ENCODE measurements at places on chromosomes 7 and 10.

DNA sequence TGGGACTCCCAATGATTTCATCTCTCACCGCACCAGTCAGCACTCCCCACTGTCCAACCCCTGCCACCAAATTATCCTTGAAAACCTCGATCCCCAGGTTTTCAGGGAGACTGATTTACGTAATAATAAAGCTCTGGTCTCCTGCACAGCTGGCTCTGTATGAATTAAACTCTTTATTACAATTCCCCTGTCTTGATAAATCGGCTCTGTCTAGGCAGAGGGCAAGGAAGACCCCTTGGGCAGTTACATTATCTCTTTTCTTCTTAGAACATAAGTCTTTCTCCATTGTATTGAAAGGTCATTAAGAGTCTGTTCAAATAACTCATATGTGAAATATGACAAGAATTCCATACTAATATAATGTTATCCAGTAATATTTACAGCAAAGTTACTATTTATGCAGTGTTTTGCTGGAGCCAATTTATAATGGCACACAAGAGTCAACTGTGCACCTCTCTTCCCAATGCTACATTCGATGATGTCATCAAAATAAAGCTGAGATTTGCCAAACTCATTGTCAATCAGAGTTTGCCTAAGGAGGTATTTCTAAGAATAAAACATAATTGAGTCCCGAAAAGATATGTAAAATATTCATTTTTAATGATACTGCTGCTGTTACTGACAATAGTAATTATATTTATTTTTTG lies 1297.2 kb upstream of the LRRTM3 start:
- no peak for DNase-seq

GRCh38 chr10:78749200-78749599 lies 319.6 kb upstream of the ZMIZ1 start:
- DNase-seq: no peak

DNA sequence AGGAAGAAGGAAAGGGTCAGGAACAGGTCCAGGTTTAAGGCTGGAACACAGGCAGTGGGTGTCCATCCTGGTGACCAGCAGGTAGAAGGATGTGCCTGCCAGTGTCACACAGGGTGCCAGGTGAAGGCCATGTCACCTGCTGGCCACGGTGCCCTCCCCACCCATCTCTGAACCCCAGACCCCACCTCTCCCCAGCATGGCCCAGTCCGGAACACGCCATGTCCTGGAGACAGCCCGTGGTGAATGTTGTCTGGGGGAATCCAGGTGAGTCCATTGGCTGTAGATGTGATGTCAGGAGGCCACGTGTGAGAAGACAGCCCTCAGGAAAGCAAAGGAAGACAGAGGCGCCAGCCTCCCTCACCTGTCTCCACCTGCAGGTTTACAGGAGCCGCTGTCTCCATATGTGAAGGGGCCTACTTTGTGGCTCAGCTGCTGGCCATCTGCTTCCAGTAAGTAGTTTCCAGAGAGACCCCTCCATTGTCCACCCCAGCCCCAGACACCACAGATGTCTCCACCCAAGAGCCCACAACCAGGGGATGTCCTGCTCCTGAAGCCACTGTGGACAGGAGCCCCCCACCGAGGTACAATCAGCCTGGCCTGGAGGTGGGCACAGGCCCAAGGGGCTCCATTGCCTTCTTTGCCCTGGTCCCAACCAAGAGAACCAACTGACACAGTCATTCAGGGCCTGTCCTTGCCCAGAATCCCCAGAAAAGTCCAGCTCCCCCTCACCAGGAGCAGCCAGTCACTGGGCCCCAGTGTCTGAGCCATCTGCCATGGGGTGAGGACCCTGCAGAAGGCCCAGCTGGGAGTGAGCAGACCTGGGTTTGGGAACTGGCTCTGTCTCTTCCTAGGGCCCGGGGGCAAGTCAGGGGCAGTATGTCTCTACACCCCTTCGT lies 20.7 kb downstream of the TMEM72 start:
- DNase-seq: no peak

DNA sequence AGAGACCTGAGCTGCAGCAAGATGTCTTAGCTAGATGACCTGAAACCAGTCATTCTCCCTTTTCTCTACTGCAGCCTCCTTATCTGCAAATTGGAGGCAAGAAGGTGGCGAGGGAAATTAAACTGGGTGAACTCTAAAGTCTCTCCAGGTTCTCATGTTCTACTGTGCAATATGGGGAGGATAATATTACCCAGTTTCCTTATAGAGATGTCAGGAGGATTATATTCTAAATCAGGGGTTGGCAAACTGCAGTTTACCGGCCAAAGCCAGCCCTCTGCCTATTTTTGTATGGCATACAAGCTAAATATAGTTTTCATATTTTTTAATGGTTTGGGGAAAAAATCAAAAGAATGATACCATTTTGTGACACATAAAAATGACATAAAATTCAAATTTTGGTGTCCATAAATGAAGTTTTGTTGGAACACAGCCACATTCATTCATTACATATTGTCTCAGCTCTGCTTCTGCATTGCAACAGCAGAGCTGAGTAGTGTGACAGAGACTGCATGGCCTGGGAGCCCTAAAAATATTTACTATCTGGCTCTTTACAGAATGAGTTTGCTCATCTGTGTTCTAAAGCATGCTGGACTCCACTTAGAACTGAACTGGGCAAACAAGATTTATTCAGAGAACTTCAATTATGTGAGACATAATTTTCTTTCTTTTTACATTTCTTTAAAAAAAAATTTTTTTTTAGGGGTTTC lies 19.2 kb upstream of the MALSU1 start:
- no peak for DNase-seq

- peak; percentile 22 for DNase-seq
These were observed at the start of gene CAV1 for GRCh38 chr7:116524609-116525297. Gene CAV1 (plus strand): TSS chr7:116525036. CDS start chr7:116525063, 27 bp downstream.

DNA sequence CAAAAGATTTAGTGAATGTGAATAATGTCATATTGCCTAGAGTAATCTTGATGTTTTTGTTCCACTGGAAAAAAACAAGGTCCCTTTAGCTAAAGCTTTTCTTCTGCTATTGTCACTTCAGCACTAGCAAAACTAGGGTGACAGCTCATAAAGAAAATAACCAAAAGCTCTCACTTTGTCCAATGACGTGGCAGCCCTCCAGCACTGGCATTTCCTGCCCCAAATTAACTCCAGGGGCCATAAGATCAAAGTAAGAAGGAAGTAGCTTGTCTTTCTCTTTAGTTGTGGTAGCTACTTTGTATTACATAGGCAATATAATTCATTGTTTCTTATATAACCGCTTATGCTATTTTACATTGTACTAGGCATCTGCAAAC lies 47.3 kb downstream of the LRRN3 start:
- DNase-seq: peak; percentile 36

GRCh38 chr10:16950656-16951601 lies 133.7 kb upstream of the RSU1 start:
- DNase-seq: no peak

- DNase-seq: no peak
These were observed 31.4 kb upstream of the FRMD4A start for GRCh38 chr10:14362104-14362503.

DNA sequence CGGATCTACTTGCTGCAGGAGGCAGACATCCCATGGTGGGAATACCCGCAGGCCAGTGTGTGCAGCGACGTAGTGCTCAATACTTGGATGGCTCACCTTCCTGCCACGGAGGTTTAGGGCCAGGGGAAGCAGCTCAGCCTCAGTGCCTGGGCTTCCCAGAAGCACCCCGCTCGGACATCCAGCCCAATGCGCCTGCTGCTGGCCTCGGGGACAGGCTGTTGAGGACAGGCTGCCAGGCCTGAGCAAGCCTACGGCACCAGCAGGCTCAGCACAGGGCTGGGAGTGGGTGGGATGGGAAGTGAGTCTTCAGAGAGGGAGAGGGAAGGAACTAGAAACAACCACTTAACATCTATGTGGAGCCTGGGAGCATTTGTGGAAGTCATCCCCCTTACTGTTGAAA lies 441.3 kb upstream of the MGMT start:
- DNase-seq: no peak

DNA sequence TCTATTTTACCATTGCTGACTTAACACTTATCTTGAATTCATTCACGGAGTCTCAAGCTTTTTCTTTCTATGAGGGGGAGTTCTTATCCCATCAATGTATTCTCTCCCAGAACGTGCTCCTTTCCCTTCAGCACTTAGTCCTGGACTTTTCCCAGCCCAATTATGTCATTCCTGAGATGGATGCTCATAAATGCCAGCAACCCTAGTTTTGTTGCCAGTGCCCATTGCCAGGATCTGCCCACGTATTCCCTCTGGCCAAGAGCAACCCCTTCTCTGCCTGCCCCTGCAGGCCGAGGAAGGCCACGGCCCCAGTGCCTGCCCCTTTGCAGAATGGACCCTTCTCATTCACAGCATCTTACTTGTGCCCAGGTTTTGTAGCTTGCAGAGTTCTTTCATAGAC lies 67.4 kb upstream of the PPP1R3C start:
- DNase-seq: no peak

DNA sequence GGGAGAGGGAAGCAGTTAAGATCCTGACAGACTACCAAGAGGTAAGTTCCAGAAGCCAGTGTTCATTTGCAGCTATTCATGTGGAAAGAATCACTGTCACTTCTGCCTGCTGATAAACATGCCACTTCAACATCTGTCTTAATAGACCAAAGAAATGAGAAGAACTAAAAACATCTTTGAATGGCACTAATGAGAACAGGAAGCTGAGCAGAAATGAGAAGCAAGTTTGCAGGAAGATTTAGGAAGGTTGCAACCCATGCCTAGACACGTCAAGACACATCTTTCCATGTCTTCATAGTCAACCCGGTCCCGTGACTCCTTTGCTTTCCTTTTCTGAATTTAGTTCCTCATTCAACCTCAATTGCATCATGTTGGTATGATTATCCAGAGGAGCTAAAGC lies 180.0 kb downstream of the PDE1C start:
- DNase-seq: no peak

DNA sequence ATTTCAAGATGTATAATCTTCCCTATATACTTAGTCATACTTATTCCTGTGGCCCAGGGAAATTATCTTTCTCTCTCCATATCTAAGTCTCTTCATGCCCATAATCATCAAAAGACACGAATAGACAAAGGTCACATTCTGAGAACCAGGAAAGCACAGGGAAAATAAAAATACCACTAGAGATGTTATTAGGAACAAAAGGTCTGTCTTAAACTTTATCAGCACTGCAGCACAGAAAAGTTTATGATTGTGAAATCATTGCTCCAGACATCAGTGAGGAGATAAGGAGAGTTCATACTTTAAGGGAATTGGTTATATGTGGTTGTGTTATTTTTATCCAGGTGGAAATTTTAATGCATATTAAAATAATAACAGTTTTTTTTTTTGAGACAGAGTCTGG lies 974.6 kb upstream of the CELF2 start:
- DNase-seq: no peak

DNA sequence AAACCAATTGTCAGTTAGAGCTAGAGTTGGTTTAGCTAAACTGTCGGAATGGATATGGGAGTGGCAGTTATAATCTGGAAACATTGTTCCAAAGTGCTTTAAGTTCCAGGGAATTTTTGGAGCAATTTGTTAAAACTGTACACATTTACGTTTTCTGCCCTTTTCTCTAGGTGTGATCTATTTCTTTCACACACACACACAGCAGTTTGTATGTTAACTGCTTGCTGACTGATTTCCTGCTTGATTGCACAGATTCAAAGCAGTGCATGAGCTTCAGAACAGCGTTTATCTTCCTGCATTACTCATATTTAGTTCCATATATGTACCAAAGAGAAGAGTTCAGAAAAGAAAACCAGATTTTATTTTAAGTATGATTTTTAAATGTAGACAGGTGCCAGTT lies 57.9 kb downstream of the MGMT start:
- DNase-seq: no peak

GRCh38 chr10:44979281-44980191 lies 927 bp upstream of the DEPP1 start:
- DNase-seq: no peak

Data from activated effector memory CD4-positive, alpha-beta T cell treated with Interleukin-2 at 50 U/mL for 16 hours (primary cell).